ENCODE measurements at places on chromosomes 12 and 14. TPM values are rescaled to one million over a fixed set of nuclear protein-coding genes. Genes with fewer than 3 reads are reported as not detected.

NEUROD4 gene
- not detected for total RNA-seq

SLC38A4 gene
- total RNA-seq: not detected

- H3K36me3 ChIP-seq: no peaks in the 10 kb centered on the region
- H3K27me3 ChIP-seq: peaks cover 2% of the 10 kb centered on the region
- peaks cover 62% of the 10 kb centered on the region for H3K4me1 ChIP-seq
- no peak overlapping the region for H3K4me3 ChIP-seq
Measured at GRCh38 chr14:68241862-68242487, 422.4 kb downstream of the RAD51B start.

DNA sequence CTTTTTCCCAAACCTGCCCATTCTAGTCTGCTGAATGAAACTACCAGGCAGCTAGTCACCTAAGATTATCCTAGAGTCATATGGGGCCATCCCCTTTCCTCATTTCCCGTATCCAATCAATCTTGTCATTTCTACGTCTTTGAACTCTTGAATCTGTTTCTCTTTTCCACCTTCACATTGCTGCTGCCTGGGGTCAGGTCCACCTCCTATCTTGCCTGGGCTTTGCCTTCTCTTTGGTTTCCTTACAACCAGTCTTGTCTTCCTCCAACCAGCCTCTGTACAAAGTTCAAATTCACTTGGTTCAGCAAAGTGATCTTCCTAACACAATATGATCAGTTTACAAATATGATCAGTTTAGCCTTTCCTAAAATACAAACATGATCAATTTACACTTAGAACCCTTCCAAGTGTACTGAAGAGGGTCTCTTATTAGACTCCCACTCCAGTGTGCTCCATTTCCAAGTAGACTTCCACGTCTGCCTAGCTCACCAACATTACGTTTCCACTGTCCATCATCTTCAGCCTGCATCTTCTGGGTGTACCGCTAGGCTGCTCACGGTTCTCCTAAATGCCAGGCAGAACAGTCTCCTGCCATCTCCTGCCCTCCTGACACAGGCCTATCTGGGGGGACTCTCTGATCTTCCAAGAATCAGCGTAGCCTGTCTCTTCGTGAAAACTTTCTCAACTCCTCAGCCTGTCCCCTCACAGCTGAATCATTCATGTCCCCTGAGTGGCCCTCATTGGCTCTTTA is 4.1 kb upstream of the ACVR1B start:
- H3K27ac ChIP-seq: no peak overlapping the region
- peak overlapping the region; percentile 17 for H3K4me3 ChIP-seq
- H3K4me1 ChIP-seq: peaks cover 3% of the 10 kb centered on the region
- H3K36me3 ChIP-seq: peaks cover 17% of the 10 kb centered on the region
- no peak for DNase-seq

GRCh38 chr12:105677672-105678071 is 347.2 kb downstream of the C12orf75 start:
- no peak for DNase-seq
- peaks cover 5% of the 10 kb centered on the region for H3K36me3 ChIP-seq
- H3K27me3 ChIP-seq: peaks cover 3% of the 10 kb centered on the region
- H3K27ac ChIP-seq: no peak overlapping the region
